Mammary epithelial cell (primary cell): ENCODE measurements at places on chromosomes 11 and 22. TPM values are rescaled to one million over a fixed set of nuclear protein-coding genes. Genes with fewer than 3 reads are reported as not detected.

DNA sequence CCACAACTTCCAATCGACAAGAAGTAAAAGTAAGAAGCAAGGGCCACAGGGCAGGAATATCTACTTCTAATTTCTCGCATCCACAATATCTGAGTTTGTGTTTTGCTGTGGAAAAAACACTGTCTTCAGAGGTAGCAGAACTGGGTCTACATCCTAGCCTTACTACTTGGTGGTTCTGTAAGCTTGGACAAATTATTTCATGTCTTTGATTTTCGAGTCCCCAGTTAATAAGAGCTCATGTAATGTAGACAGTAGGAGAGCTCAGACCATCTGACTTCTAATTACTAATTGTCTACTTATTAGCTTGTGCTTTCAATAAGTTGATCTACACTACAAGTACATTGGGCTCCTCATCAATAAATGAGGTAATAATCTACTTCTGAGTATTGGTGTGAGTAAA, 13.3 kb upstream of the HBE1 start:
- DNase-seq: no peak

DNA sequence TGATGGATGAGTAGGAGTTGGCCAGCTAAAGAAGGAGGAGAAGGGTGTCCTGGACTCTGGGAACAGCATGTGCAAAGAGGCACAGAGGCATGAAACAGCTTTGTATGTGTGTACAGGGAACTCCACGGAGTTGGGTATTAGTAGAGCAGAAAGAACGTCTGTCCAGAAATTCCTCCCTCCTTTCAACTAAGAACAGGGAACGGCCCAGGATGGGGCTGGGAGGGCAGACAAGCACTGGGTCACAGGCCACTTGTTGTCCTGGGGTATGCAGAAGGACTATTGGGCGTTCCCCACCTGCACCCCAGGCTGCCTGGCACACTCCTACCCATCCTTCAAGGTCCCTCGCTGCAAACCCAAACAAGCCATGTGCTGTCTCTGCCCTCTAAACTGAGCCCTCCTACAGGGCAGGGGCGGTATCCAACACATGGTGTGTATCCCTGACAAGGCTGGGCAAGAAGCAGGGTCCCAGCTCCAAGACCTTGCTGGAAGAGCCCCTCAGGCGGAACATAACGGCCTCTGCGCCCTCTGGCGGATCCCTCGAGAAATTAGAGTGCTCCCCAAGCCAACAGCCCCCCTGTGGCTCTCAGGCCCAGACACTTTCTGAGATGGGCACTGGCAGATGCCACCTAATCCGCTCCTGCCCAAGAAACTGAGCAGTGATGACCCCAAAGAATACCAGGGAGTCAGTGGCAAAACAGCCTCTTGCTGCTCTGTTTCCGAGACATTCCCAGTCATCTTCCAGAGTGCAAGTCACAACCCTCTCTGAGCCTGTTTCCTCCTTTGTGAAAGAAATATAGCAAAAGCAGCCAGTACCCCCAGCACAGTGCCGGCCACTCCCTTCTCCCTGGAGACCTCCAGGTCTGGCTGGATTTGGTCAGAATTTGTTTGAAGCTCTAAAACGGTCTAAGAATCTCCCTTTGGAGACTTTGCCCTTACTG, 1.6 kb upstream of the ELFN2 start:
- DNase-seq: no peak

- DNase-seq: no peak
Observed at GRCh38 chr11:71200172-71200716, 52.1 kb downstream of the SHANK2 start.

DNA sequence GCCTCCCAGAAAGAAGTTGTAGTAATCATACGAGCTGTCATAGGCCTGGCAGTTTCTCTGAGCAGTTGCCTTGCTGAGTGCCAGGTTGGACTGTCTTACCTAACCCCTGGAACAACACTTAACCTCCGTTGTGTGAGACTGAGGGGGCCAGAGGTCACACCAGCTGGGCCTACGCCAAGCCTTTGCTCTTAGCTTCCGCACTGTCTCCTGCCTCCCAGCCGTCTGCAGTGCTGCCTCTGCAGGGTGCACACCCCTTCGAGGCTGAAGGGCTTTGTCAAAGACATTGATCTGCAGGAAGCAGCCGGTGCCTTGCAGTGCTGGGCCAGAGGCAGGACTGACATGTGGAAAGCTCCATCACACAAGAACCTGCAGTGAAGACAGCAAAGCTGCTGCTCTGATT, 16.7 kb downstream of the TAB1 start:
- no peak for DNase-seq

- DNase-seq: no peak
Observed at GRCh38 chr22:24776525-24776924, 2.0 kb upstream of the PIWIL3 start.

DNA sequence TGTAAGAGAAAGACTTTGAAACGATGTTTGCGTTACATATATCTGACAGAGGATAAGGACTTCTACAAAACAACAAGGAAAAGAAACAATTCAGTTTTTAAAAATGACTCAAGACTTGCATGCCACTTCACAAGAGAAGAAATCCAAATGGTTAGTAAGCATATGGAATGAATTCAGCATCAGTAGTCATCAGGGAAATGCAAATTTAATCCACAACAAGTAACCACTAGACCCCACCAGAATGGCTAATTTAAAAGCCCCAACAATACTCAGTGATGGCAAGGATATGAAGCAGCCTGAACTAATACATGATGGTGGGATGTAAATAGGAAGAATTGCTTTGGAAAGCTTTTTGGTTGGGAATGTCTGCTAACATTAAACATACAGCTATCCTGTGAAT, 142.6 kb downstream of the ATXN10 start:
- no peak for DNase-seq

- peak; percentile 8 for DNase-seq
Observed at GRCh38 chr11:122910775-122911174, 28.2 kb downstream of the JHY start.

DNA sequence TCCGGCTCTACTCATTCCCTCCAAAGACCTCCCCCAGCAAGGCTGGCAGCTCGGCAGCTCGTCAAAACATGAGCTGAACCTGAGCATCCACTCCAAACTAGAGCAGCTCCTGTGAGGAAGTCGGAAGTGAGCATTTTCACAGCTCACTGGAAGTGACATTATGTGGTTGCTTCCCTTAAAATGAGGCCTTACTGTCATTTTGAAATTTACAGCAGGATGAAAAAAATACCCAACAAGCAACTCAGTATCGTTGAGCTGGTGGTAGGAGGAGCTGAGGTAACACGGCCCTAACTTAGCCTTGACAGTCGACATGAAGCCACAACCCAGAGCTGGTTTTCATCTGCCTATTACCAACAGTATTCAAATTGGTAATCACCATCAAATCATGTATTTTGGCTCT, 38.0 kb upstream of the ARFGAP3 start:
- no peak for DNase-seq

GRCh38 chr22:49688516-49689254, 139.0 kb downstream of the BRD1 start:
- no peak for DNase-seq

GRCh38 chr22:44200855-44201550, 20.3 kb downstream of the PARVG start:
- DNase-seq: no peak

GRCh38 chr22:28899199-28899853, 16.0 kb downstream of the ZNRF3 start:
- peak; percentile 87 for DNase-seq

- no peak for DNase-seq
Observed at GRCh38 chr22:17777005-17777716, 2.9 kb upstream of the BID start.

- DNase-seq: no peak
Observed at GRCh38 chr11:59437770-59438169, 1.5 kb downstream of the OR5A1 start.

GRCh38 chr11:86932259-86932585, 23.0 kb downstream of the FZD4 start:
- no peak for DNase-seq

GRCh38 chr11:73203790-73204189, 14.3 kb upstream of the P2RY2 start:
- DNase-seq: no peak

DNA sequence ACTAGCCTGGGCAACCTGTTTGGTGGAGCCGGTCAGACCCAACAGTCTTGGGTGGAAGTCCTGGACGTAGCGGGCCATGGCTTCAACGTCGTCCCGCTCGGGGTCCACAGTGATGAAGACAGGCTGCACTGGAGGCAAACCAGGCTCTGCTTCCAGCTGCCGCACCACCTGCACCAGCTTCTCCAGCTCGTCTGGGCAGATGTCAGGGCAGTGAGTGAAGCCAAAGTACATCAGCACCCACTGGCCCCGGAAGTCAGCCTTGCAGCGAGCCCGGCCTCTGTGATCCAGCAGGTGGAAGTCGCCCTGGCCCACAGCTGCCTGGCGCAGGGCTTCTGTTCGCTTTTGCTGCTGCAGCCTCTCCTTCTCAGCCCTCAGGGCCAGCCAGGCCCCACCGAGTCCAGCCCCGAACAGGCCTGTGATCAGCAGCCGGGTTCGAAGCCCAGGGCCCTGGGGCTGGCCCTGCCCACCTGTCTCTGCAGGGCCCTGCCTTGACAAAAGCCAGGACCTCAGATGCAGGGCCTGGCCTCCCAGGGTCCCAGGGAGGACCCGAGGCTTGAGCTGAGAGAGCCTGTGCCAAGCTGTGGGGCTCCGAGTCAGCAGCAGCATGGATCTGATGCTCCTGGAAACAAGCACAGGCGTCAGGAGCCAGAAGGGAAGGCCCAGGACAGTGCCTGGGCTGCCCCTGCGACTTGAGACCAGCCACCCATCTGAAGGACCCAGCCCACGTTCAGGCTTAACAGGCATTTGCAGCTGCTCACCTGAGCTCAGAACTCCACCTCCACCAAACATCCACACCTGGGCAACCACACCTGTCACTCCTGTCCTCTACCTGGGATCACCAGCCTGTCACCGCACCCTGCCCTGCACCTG, 1.4 kb downstream of the SCO2 start:
- DNase-seq: no peak

DNA sequence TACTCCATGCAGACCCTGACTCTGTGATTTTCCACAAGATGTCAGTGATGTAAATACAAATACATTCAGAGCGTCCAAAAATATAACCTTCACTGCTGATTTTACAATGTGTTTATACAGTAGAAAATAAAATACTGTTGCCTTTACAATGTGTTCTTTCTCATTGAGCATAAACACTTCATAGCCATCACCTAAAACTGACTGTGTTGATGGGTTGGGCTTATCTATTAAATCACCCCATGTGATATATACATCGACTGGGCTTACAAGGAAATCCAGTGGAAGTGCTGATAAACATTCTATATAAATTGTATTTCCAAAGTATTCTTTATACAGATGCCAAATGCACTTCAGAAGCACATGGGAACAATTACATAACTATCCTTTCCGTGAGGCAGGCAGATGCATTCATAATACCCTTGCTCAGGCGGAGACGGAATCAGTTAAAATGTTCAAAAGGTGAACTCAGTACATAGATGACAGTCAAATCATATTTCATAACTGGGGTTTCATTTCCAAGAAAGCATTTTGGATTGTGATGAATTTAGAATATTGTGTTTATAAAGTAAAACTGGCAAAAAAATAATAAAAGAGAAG, 27.7 kb downstream of the DDI1 start:
- DNase-seq: no peak

DNA sequence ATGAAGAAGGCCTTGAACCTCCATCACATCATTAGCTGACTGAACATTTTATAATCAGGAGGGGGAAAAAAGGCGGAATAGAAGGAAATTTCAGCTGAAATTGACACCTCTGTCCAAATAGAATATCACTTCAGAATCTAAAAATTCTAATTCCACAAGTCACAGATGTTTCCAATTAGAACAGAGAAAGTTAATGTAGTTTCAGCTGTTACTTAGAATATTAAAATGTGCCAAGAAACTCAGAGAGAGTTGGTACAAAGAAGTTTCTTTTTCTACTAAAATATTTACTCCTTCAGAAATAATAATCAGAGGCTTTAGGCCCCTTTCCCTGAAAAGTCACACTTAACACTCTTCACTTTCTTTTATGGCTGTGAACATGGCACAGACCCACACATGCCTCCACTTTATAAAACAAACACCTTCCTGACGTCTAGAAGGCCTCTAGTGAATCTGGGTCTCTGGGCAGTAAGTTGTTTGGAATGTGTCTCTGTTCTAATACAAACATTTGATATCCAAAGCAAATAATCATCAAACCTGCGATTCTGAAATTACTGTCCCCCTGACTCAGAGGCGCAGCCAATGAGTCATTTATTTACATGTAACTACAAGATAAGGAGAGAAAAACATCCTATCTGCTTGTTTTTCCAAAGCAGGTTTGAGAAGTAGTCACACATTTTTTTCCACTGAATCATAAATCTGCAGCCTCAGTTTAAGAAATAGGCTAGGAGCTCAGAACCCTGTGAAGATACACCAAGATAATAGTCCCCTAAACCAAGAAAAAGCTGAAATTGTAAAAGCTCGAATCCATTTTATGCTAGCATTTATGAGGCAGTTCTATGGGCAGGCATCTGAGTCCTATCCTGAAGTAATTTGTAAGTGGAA, 148.4 kb downstream of the ME3 start:
- DNase-seq: peak; percentile 87

The CRYBB2 gene
- not detected for total RNA-seq

The PDGFD gene
- 0.11 and 0.19 TPM in 2 replicates for total RNA-seq

The C22orf42 gene
- not detected for total RNA-seq

The NTM gene
- 51.7 and 61.9 TPM in 2 replicates for total RNA-seq

The MPPED2 gene
- 0.17 TPM for total RNA-seq

The CCDC90B gene
- total RNA-seq: 45.3 TPM

The TBRG1 gene
- 36.9 and 57.2 TPM in 2 replicates for total RNA-seq
